GM12892 (cell line): ENCODE measurements at places on chromosomes 1 and 21.

GRCh38 chr1:200869753-200870391, 2.9 kb upstream of the GPR25 start:
- DNase-seq: no peak

- DNase-seq: no peak
Observed at GRCh38 chr1:38502758-38503157, 356.8 kb downstream of the RRAGC start.

DNA sequence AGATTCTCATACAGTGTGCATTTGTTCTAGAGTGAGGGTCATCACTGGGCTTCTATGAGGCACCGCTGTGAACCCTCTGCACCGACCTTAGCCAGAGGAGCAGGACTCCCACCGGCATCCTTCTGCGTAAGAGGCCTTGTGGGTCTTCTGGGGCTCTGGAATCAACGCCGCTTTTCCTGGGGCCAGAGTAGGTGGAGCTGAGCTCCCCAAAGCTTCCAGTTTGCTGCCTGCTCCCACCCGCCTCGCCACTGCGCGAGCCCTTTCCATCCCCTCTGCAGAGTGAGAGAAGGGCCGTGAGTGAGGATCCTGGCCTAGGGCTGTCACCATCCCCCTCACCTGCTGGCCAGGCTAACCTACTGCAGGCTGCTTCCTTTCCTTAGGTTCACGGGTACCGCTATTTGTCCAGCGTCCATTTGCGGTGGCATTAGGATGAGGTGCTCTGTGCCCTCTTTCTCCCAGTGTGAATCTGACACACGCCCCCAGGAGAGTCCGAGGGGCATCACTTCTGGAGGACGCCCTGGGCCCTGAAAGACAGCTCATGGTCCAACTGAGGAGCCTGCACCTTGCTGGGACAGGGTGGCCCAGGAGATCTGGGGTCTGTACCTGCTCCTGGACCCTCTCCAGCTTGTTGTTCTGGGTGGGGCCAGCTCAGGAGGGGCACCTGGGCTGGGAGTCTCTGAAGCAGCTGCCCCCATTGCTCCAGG, 36.2 kb downstream of the UMODL1 start:
- no peak for DNase-seq

GRCh38 chr21:34916446-34916845, 132.7 kb downstream of the RUNX1 start:
- no peak for DNase-seq

- DNase-seq: no peak
Observed at GRCh38 chr1:175062339-175062738, 5.3 kb upstream of the TNN start.

DNA sequence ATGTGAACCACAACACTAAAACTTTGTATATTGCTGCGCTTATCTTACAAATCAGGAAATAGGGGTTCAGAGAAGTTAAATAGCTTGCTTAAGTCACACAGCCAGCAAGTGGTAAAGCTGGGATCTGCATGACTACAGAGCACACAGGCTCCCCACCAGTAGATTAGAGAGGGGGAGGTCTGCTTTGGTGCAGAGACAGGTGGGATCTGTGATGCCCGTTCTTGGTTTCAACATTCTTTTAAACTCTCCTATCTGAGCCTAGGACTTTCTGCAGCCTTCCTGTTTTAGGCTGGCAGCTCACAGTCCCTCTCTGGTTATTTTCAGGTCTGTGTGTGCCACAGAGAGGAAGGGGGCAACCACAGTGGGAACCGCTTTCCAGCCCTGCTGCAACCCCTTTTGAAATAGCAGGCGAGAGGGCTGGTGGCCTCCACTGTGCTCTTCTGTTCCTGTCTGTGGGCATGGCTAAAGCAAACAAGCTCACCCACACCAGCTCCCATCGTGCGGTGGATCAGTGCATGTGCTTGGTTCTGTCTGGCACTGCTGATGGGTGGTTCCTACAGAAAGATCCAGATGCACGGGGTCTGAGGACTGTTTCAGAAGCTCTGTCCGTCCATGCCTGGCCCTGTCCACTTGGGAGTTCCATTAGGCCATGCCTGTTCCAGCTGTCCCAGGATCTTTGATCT, 1.7 kb upstream of the IL6R start:
- DNase-seq: no peak

DNA sequence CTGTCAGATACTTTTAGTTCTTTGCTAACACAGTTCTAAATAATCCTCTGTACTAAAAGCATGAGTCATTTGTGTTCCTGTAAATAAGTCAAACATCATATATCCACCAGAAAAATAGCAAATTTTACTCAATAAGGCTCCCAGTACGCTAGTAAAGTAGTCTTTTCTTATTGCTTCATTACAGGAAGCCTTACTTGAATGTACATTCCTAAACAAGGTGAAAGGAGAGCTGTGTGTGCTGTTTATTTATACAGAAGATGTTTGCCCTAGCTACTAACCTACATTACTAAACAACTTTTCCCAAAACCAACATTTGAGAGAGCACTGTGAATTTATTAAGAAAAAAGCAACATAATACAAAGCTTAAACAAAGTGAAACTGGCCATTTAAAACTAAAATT, 52.0 kb downstream of the ZNHIT6 start:
- no peak for DNase-seq

DNA sequence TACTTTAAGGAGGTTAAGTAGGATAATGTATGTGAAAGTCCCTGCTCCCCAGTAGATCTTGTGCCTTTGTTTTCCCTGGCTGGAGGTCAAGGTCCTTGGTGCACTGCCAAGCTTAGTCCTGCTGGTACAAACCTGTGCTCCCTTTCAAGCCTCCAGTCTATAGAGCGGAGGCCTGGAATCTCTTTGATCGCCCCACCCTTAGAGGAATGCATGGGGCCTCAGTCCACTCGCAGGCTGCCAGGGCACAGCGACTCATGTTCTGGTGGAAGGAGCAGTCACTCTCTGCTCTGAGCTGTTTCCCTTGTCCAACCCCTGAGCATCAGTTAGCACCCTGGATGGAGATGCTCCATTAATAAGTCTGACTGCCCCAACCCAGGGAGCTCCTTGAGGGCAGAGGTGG, 121.8 kb downstream of the HMGB4 start:
- DNase-seq: no peak

- DNase-seq: no peak
Observed at GRCh38 chr1:147541672-147542568, 619 bp downstream of the BCL9 start.

- DNase-seq: no peak
Observed at GRCh38 chr1:10789803-10790702, 6.4 kb downstream of the CASZ1 start.

DNA sequence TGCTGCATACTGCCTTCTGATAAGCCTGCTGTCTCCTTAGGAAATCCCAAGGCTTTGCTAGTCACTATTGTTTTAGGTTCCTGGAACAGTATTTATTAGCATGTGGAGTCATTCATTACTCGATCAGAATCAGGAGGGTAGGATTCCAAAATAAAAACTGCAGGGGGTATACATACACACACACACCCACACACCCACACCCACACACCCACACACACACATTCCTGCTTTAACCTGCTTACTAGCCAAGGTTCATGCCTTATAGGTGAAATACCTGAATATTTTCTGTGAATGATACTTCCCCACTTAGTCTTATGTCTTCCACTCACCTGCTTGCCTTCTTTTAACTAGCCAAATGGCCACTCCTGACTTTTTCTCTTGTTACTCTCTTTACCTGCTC, 325.1 kb downstream of the ADGRL2 start:
- DNase-seq: no peak

DNA sequence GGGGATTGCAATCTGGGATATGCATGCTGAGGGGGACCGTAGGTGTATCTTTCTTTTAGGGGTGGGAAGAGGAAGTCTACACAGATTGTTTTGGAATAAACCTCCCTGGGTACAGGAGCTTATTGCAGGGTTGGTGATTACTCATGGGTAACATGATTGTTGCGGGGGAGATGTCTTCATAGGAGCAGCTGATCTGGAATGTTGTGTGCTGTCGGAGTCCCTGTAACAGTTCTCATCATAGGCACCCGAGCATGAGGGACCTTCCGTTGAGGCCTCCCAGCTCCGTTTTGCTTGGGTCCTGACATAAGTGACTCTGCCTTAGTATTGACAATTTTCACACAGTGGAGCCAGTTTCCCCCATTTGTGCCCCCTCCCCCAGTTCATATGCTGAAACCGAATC, 4.2 kb upstream of the PRXL2B start:
- no peak for DNase-seq

GRCh38 chr1:31783846-31784245, 19.7 kb upstream of the ADGRB2 start:
- no peak for DNase-seq

- DNase-seq: peak; percentile 53
Observed at GRCh38 chr1:22976461-22977243, 4.0 kb upstream of the LACTBL1 start.

GRCh38 chr1:23664837-23665795, 26.5 kb upstream of the RPL11 start:
- no peak for DNase-seq

DNA sequence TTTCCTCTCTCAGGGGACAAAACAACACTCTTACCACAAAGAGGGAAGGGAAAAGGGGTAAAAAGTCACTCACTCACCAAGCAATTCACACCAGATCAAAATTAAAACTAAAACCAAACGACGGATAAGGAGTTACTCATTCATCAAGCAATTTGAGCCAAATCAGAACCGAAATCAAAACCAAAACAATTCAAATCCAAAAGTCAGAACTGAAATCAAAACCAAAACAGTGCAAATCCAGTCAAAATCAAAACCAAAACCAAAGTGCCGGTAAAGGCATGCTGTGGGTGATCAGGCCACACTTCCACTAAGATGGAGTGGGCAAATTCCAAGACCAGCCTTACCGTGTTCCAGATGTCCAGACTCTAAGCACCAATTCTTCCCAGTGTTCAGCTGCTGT, 717.9 kb downstream of the AMY1C start:
- no peak for DNase-seq

DNA sequence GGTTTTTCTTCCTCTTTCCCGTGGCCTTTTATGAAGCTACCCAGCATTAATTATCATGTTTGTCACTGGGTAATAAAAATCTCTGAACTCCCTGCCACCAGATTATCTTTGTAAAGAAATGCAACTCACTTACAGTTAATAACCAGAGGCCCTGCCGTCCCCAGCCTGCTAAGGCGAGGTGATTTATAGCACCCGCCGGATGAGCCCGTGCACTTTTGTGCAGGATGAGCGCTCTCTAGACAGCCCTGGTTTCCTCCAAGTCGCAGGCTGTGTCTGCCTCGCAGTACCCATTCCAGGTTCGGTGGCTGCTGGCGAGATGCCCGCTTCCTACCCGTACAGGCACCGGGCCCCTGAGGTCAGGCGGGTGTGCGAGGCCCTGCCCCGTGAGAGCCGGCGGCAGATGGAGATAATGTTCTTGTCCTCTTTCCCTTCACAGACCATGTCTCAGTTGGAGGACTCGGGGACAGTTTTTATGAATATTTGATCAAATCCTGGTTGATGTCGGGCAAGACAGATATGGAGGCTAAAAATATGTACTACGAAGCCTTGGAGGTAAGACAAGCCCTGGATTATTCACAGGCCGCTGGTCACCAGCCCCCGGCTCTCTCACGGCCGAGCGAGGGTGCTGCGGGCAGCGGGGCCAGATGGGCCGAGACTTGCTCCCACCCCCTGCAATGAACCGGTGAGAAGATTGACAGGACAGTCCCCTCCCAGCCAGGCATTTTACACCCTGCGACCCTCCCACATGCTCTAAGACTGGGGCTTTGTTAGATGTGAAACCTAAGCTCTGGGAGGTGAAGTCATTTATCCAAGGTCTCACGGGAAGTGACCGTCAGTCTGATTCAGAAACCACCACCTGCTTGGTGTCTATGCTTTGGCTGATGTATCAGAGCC, 28.5 kb upstream of the SELENON start:
- no peak for DNase-seq

DNA sequence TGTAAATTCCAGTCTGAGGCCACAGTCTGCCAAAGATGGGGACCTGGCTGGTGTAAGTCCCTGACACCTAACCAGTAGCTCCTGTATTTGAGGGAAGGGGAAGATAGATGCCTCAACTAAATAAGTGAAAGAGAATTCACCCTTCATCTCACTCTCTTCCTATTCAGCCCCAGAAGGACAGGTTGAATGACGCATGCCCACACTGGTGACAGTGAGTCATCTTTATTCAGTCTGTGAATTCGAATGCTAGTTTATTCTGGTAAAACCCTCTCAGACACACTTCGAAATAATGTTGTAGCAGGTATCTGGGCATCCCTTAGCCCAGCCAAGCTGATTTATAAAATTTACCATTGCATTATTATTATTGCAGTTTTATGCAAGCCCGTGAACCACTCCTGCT, 617.0 kb upstream of the PRMT6 start:
- no peak for DNase-seq

- no peak for DNase-seq
Observed at GRCh38 chr1:176790786-176791185, 327.8 kb downstream of the PAPPA2 start.

GRCh38 chr1:217717959-217718358, 86.8 kb downstream of the SPATA17 start:
- DNase-seq: no peak

GRCh38 chr1:185292237-185292636, 24.8 kb downstream of the IVNS1ABP start:
- no peak for DNase-seq

DNA sequence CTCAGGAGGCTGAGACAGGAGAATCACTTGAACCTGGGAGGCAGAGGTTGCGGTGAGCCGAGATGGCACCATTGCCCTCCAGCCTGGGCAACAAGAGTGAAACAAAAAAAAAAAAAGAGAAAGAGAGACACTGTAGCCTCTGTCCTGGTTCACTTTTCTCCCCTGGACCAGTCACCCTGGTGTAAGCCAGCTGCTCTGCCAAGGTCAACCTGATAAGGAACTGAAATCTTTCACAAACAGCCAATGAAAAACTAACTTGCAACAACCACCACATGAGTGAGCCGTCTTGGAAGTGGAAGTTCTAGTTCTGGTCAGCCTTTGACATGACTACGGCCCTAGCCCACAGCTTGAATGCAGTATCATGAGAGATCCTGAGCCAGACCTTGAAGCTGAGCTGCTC, 36.8 kb upstream of the CXADR start:
- DNase-seq: no peak

GRCh38 chr1:3762873-3763228, 9.7 kb upstream of the SMIM1 start:
- DNase-seq: no peak
